ENCODE measurements at places on chromosomes 1 and 21. TPM values are rescaled to one million over a fixed set of nuclear protein-coding genes. Genes with fewer than 3 reads are reported as not detected.

DNA sequence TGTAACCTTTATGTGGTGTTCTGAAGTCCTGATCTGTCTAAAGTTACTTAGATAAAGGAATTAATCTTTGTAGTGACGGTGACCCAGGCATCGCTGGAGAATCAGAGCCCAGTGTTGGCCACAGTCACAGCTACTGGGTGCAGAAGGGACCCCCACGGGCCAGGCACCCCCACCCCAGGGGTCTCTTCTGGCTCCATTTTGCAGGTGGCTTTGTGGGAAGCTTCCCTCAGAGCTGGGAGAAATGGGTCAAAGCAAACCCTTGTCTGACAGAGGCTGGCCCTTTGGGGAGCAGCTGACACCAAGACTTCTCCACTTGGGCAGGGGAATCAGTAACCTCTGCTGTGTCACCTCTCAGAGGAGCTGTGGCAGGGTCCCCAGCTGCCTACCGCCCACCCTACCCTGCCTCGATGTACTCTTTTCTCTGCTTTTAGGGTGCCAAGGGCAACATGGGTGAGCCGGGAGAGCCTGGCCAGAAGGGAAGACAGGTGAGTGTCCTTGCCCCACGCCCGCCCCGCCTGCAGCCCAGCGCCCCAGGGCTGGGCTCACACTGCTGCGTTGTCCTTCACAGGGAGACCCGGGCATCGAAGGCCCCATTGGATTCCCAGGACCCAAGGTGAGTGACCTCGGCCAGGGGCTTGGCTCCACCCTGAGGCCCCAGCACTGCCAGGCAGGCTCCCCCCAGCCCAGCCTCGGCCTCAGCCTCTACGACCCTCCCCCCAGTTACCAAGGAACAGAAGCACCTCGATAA, 17.7 kb downstream of the COL6A2 start:
- H3K27ac ChIP-seq, result no peak overlapping the region
- H3K4me3 ChIP-seq, result no peak overlapping the region
- no peaks in the 10 kb centered on the region for H3K36me3 ChIP-seq

- DNase-seq, result no peak
- no peaks in the 10 kb centered on the region for H3K36me3 ChIP-seq
- no peak overlapping the region for H3K27ac ChIP-seq
- no peak overlapping the region for H3K4me3 ChIP-seq
- H3K4me1 ChIP-seq, result no peaks in the 10 kb centered on the region
- H3K27me3 ChIP-seq, result no peaks in the 10 kb centered on the region
Observed at GRCh38 chr1:41842993-41843755, 75.5 kb downstream of the HIVEP3 start.

- H3K4me3 ChIP-seq, result no peak overlapping the region
- DNase-seq, result no peak
- no peaks in the 10 kb centered on the region for H3K27me3 ChIP-seq
Observed at GRCh38 chr1:96340686-96341085, 380.9 kb upstream of the PTBP2 start.

DNA sequence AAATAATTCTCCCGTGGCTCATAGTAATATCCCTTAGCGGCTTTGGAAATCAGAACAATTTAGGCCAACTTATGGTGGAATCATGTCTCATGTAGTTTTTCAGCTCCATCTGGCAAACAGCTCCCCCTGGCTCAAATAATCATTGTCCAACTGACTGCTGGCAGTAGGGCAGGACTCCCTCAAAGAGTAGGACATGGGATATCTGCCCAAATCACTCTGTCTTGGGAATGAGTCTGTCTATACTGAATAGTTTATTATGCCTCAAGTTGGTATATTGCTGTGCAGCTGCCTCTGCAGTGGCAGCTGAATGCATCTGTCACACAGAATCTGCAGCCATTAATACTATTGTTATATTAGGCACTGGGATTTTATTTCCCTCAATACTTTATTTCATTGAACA, 255.7 kb downstream of the COL11A1 start:
- DNase-seq, result no peak
- H3K27ac ChIP-seq, result no peak overlapping the region
- H3K36me3 ChIP-seq, result no peaks in the 10 kb centered on the region
- H3K4me3 ChIP-seq, result no peak overlapping the region
- no peaks in the 10 kb centered on the region for H3K27me3 ChIP-seq
- H3K4me1 ChIP-seq, result no peaks in the 10 kb centered on the region

Gene CELA2B
- polyA plus RNA-seq, result not detected

DNA sequence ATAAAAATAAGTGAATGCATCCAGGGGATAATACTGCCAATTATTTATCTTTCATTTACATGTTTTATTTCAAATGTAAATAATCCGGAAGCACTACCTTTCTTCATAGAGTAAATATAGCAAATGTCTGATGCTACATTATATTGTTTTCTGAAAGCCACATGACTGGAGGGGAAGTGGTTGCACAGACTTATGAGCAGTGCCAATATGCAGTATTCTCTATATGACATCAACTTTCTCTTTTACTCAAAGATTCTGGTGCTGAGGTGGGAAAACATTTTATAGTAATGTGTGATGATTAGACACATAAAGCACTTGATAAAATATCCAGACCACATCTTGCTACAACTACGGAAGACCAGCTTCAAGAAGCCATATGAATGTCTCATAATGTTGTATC, 314.7 kb downstream of the NEGR1 start:
- no peak overlapping the region for H3K27ac ChIP-seq
- no peak overlapping the region for H3K4me3 ChIP-seq
- H3K4me1 ChIP-seq, result no peaks in the 10 kb centered on the region
- no peaks in the 10 kb centered on the region for H3K36me3 ChIP-seq

DNA sequence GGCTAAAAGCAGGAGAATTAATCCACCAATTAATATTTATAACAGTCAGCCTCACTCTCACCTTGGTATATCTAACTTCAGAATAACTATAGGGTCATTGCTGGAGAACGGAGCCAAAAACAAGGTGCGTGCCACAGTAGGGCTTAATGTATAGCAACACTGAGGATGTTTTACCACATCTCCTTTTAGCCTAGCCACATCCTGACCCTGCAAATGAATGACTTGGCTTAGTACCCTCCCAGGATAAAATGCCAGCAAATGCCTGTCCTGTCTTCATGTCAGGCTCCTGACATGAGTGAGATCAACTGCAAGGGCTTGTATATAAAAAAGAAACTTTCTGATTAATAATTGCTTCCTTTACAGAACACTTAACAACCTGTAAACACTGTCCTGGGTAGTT, 2.7 kb upstream of the CDC42BPA start:
- no peaks in the 10 kb centered on the region for H3K27me3 ChIP-seq
- H3K4me3 ChIP-seq, result no peak overlapping the region
- no peak overlapping the region for H3K27ac ChIP-seq
- no peaks in the 10 kb centered on the region for H3K36me3 ChIP-seq

- no peak overlapping the region for H3K27ac ChIP-seq
- no peak for DNase-seq
Observed at GRCh38 chr1:51301152-51301843, 29.1 kb downstream of the TTC39A start.

- DNase-seq, result no peak
- H3K4me3 ChIP-seq, result no peak overlapping the region
- H3K4me1 ChIP-seq, result no peaks in the 10 kb centered on the region
- H3K36me3 ChIP-seq, result no peaks in the 10 kb centered on the region
Observed at GRCh38 chr1:170587253-170587593, 55.3 kb downstream of the GORAB start.

- DNase-seq, result no peak
- no peak overlapping the region for H3K4me3 ChIP-seq
- H3K27me3 ChIP-seq, result peaks cover 2% of the 10 kb centered on the region
- no peak overlapping the region for H3K27ac ChIP-seq
- H3K36me3 ChIP-seq, result no peaks in the 10 kb centered on the region
Observed at GRCh38 chr1:20265250-20265649, 25.4 kb upstream of the VWA5B1 start.

DNA sequence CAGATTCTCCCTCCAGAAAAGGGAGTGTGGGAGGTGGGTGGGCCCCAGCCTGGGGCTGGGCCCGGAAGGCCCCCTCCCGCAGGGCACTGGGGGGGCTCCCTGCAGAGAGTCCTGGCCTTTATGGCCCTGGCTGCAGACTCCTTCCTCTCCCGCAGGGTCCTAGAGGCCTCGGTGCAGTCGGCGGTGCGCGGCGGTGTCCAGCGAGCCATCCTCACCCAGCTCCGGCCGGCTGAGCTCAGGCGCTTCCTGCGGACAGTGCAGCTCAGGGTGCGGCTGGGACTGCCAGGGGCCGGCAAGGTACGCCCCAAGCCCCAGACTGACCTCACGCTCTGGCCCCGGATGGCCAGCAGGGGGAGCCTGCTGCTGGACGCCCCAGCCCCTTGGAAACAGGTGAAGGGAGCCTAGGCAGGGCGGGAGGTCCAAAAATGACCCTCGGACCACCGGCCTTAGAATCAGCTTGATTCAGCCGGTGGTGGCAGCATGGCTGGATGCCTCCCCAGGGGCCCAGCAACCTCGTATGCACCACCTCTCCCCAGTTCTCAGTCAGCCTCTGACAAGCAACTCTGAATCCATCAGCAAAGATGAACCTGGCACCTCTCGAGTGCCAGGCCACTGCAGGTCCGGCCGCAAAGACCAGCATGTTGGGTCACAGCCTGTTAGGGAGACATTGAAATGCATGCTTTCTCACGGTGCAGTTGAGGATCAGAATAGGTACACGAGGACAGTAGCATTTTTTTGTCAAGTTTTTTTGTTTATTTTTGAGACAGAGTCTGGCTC, 20.6 kb downstream of the MTHFR start:
- peak; percentile 73 for DNase-seq
- H3K27me3 ChIP-seq, result no peaks in the 10 kb centered on the region

GRCh38 chr1:44543786-44544185, 130.5 kb downstream of the TMEM53 start:
- H3K27me3 ChIP-seq, result peaks cover 4% of the 10 kb centered on the region
- no peak overlapping the region for H3K27ac ChIP-seq
- H3K4me3 ChIP-seq, result no peak overlapping the region

Gene APP
- 24.9 TPM for polyA plus RNA-seq

DNA sequence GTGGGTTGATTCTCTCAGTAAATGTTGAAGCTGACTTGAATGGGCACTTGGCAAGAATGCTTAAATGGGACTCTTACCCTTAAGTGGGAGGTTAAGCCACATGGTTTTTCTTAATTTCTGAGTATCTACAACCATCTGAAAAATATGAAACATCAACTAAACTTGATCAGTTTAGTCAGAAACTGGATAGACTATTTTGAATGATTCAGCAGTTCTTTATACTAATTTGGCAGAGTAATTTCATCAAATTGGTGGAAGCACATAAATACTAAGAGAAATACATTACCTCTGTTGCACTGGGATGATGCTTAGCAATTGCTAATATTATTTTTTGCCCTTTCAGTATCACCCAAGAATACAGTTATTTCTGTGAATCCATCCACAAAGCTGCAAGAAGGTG, 4.7 kb downstream of the VCAM1 start:
- DNase-seq, result no peak
- no peaks in the 10 kb centered on the region for H3K4me1 ChIP-seq
- no peaks in the 10 kb centered on the region for H3K27me3 ChIP-seq

DNA sequence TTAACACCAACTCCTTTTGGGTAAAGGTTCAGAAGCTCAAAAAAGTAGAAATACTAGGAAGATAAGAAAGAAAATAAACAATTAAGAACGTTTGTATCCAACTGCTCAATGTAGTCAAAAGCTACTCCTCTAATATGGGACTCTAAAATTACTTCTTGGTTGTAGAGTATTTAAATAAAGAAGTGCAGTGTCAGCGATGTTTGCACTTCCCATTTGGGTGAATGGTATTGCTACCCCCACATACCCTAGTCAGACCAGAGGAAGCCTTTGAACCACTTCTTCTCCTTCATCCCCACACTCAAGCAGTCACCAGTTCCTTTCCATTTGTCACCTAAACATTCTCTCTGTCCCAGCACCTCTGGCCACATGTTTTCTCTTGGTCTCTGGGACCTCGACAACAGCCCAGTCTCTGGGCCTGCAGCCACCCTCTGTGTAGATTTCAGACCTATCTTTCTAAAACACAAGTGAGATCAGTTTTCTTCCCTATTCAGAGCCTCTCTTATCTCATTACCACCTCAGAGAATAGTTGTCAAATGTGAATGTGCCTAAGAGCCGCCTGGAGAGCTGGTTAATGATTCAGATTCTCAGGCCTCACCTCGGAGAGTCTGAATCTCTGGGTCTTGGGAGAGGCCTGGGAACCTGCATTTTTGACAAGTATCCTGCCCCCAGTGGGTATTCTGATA, 109.8 kb downstream of the OMA1 start:
- no peak overlapping the region for H3K27ac ChIP-seq
- H3K36me3 ChIP-seq, result no peaks in the 10 kb centered on the region
- no peak for DNase-seq

- H3K4me3 ChIP-seq, result peak overlapping the region; percentile 27
- no peaks in the 10 kb centered on the region for H3K36me3 ChIP-seq
- no peak for DNase-seq
- peaks cover 1% of the 10 kb centered on the region for H3K4me1 ChIP-seq
Observed at GRCh38 chr1:39205102-39205780, 746 bp downstream of the MACF1 start.

DNA sequence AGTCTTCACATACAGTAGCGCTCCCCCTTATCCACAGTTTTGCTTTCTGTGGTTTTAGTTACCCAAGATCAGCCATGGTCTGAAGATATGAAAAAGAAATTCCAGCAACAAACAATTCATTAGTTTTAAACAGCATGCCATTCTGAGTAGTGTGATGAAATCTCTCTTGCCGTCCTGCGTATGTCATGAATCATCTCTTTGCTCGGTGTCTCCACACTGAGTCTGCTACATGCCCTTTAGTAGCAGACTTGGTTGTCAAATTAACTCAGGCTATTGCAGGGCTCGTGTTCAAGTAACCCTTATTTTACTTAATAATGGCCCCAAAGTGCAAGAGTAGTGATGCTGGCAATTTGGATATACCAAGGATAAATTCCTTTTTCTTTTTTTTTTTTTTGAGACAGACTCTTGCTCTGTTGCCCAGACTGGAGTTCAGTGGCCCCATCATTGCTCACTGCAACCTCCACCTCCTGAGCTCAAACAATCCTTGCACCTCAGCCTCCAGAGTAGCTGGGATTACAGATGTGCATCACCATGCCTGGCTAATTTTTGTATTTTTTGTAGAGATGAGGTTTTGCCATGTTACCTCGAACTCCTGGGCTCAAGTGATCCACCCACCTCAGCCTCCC, 22.6 kb downstream of the PHACTR4 start:
- H3K27ac ChIP-seq, result no peak overlapping the region
- H3K4me3 ChIP-seq, result no peak overlapping the region
- H3K36me3 ChIP-seq, result no peaks in the 10 kb centered on the region
- no peaks in the 10 kb centered on the region for H3K27me3 ChIP-seq
